ENCODE measurements at places on chromosomes 6 and 20.

- DNase-seq = no peak
These were observed 16.8 kb upstream of the DCBLD1 start for GRCh38 chr6:117465691-117466090.

- no peak for DNase-seq
These were observed 219.3 kb downstream of the ARHGAP18 start for GRCh38 chr6:129490521-129491255.

- no peak for DNase-seq
These were observed 153.0 kb downstream of the CFAP61 start for GRCh38 chr20:20205141-20205861.

- DNase-seq = no peak
These were observed 9.2 kb downstream of the BHLHE23 start for GRCh38 chr20:62997417-62998035.

GRCh38 chr20:42134265-42135098 lies 516.3 kb upstream of the CHD6 start:
- no peak for DNase-seq

- DNase-seq = no peak
These were observed 620.9 kb downstream of the PHF3 start for GRCh38 chr6:64256483-64256882.

GRCh38 chr20:53748821-53749421 lies 155.3 kb upstream of the ZNF217 start:
- DNase-seq = no peak

DNA sequence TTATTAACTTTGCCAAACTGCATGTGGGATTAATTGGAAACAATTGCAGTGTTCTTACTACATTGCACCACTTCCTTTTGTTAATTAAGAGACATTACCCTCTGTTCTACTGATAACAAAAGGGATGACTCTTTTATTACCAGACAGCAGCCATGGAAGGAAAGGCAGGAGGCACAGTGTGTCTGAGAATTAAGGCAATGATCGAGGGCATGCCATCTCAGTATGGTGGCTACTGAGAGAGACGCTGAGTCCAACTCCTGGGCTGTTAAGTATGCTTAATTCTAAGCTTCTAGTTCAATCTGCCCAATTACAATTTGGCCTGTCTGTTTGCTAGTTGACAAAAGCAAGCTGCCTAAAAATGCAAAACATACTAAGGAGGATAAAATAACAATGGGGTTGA lies 227.4 kb downstream of the PHACTR1 start:
- DNase-seq = no peak

DNA sequence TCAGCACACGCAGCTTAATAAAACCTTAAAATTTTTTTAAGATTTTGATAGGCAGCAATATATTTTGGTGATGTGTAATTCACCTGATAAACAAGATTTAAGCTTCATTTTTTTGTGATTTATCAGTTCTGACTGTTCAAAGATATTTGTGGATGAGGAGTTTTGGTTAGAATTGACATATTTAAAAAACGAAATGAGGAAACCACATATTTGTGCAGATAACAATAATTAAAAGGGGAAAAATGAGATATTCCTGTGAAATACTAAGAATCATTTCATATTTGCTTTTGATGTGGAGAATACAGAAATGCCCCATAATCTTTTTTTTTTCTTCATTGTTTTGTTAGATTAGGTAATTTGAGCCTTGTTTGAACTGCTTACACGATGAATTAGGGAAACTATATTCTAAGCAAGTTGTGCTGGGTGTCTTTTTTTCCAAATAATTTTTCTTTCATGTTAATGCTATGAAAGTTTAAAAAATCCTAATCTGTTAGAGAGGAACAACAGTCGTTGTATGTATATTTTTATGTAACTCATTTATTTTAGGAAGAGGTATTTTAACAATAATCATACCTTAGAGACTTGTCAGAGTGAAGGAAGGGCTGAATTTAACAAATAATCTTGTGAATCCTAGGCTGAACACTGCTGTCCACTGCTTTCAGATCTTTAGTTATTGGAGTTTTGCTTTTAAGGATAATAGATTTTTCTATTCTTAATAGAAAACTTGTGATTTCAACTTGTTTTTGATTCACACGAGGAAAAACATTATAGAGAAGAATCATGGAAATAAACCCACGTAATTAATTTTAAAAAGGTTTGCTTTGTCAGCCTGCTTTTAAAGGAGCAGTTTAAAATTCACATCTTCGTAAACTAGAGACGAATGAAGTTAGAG lies 4.0 kb downstream of the ARID1B start:
- DNase-seq = no peak

DNA sequence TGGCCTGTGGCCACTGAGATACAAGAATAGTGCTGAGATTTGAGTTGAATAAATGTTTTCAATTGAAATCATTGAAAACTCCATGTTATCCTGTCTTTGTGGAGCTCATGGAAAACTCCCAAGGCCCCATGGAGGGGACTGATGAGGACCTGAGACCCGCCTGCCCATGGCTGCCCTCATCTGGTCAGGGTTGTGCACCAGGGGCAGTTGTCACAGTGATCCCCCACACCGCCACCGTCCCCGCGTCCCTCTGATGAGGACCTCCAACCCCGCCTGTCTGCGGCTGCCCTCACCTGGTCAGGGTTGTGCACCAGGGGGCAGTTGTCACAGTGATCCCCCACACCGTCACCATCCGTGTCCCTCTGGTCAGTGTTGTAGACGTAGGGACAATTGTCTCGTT lies 27.8 kb downstream of the THBS2 start:
- DNase-seq = no peak

GRCh38 chr20:18856873-18857272 lies 43.3 kb downstream of the SCP2D1 start:
- no peak for DNase-seq

Measured in D341Med (cell line).